ENCODE measurements at places on chromosomes 1 and 21.

DNA sequence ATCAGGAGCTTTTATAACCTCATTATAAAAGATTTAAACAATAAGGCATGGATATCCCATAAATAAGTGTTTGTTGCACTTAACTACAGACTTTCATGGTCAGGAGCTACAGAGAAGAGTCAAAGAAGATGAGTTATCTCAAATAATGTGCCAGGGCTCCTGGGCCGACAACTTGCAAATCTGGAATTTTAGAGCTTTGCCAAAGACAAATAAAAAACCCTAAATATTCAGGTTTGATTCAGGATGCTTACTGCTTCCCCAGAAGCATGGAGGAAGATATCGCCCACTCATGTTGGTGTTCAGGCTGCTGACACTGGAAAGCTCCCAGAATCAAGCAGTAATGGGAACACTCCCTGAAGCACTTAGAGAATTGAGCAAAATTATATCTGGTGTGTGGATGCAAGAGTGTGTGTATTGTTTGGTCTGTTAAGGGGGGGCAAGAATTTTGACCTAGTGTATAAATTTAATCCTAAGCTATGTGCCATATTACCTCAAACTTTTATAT, 176.9 kb upstream of the ESRRG start:
- no peak for DNase-seq

DNA sequence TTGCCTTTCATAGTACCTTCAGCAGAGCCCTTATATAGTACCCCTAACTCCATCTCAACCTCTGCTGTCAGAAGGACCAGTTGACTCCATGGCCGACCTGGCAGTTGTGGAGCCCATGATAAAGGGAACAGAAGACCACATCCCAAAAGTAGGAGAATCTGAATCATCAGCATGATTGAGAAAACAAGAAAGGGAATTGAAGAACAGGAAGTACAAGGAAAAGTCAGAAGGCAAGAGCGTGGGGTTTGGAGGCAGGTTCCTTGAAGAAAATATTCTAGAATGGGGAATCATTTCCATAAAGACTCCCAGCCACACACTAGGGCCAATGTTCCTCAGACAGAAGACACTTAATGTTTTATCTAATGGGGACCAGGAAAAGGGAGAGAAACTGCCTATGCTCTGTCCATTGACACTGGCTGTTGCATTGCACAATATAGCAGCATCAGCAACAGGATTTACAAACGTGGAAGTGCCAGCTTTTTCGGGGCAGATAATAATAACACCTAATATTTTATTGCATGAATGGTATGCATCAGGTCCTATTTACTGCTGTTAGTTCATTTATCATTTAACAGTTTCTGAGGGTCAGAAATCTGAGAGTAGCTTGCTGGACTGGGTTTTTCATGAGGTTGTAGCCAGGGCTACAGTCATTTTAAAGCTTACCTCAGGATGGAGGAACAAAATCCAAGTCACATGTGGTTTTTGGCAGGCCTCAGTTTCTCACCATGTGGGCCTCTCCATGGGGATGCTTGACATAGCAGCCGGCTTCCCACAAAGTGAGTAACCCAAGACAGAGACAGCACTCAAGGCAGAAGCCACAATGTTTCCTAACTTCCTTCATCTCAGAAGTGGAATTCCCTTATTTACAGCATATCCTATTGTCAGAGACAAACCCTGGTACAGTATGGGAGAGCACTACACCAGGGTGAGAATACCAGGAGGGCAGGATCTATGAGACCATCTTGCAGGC, 483.4 kb downstream of the PLPP3 start:
- no peak for DNase-seq

- DNase-seq: no peak
Measured at GRCh38 chr1:30738040-30738714, 14.8 kb upstream of the MATN1 start.

- no peak for DNase-seq
Measured at GRCh38 chr1:202233804-202234203, 40.2 kb downstream of the LGR6 start.

DNA sequence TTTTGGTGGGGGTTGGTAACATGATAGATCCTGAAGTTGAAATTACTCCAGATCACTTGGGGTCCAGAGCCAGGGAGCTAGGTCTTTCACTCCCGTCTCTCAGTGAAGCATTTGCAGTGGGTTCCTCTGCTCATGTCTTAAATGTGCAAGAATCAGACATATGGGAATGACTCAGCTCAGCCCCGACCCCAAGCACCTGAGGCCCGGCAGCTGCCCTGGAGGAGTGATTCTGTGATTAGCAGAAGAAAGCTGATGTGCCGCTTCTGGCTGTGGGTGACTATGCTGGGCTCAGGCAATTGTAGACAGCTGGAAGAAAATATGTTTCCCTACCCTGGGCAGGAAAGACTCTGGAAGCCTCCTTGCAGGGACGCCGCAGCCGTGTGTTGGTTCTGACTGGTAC, 601.7 kb downstream of the NPHP4 start:
- DNase-seq: no peak

- DNase-seq: no peak
Measured at GRCh38 chr1:44860331-44860730, 17.3 kb upstream of the PTCH2 start.

DNA sequence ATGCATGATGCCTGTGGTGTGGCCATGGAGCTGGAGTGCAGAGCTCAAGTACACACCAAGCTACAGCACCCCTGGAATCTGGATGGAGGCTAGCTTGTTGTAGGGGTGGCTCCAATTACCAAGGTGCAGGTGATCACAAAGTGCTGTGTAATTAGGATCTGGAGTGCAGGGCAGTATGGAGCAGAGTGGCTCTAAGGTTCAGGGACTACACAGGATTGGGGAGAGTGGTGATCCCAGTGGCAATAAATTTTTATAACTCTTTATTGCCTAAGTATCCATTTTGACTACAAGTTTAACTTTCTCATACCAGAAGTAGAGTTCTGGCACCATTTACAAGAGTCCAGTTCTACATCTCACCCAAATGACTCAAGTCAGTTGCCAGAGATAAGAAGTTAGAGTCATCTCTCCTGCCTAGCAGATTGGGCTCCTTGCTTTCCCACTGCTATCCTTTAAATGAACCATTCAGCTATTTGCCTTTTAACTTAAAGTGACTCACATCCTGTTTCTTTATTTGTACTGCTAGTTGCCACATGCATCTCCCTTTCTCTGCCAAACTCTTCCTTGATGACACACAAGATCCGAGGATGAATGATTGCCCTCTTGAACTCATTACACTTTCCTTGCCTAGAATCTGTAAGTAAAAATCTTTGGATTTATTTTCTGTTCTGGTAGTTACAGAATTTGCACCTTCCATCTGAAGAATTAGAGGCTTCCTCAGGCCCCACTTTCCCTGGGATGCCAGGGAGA, 427.2 kb downstream of the KCNT2 start:
- no peak for DNase-seq

- no peak for DNase-seq
Measured at GRCh38 chr1:70767377-70767776, 280.2 kb downstream of the PTGER3 start.

GRCh38 chr21:33478935-33479678, 667 bp downstream of the TMEM50B start:
- DNase-seq: peak; percentile 26

- DNase-seq: no peak
Measured at GRCh38 chr21:43340491-43341377, 86.2 kb downstream of the SIK1 start.

- no peak for DNase-seq
Measured at GRCh38 chr1:56360021-56360420, 219.3 kb downstream of the PLPP3 start.

DNA sequence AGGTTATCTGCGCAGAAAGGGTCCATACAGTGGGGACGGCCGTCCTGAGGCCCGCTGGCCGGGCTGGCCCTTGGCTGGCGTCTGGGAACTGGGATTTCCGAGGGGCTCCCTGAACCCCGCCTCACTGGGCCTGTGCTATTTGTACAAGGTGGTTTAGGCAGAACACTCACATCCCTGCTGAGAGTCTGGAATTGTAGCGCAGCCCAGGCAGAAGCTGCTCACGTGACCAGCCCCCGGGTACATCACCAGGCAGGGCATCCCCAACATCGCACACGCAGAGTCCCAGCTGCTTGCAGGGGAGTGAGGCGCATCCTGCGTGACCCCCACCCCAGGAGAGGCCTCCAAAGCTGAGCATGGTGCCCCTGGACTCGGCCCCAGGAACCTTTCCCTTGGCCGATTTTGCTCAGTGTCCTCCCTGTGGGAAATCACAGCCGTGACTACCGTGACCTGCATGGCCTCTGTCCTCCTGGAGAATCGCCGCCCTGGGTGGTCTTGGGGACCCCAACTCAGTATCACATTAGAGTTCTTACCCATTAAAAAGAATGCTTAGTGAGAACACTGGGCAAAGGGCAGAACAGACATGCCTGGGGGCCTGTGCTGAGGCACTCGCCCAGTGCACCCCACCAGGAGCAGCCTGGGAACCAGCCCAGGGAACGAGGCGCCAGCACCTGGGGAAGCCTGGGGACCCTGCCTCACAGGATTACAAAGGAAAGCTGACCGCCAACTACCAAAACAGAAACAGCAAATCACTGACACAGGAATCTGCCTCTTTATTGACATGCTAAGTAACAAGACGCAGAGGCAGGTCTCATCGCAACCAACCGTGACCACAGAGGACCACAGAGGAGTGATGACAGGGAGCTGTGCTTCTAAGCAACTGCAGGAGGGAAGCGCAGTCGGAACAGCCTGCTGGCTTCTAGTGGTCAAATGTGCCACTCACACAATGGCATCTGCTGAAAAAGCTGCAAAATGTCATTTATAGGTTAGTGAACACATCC, 33.5 kb downstream of the UBE2G2 start:
- no peak for DNase-seq

All from hypothalamus (tissue), 51 donors.